ENCODE measurements at places on chromosomes 6 and 20.

GRCh38 chr6:47203266-47203937 lies 106.3 kb downstream of the TNFRSF21 start:
- no peak for DNase-seq

- DNase-seq: peak; percentile 28
These were observed 121.8 kb downstream of the SASH1 start for GRCh38 chr6:148464319-148465010.

GRCh38 chr6:41560431-41561192 lies 14.4 kb downstream of the FOXP4 start:
- peak; percentile 69 for DNase-seq

- no peak for DNase-seq
These were observed 25.0 kb downstream of the PMEPA1 start for GRCh38 chr20:57684808-57685140.

- DNase-seq: no peak
These were observed 53.1 kb downstream of the PHACTR1 start for GRCh38 chr6:12769556-12770256.

GRCh38 chr20:5674176-5674660 lies 76.0 kb upstream of the SHLD1 start:
- no peak for DNase-seq

- DNase-seq: no peak
These were observed 21.1 kb downstream of the FOXC1 start for GRCh38 chr6:1630771-1631217.

GRCh38 chr6:11820821-11821220 lies 42.2 kb upstream of the ADTRP start:
- DNase-seq: no peak

GRCh38 chr6:168034537-168034936 lies 37.1 kb downstream of the KIF25 start:
- no peak for DNase-seq

- no peak for DNase-seq
These were observed 96.9 kb downstream of the TCP11 start for GRCh38 chr6:35044145-35044745.

GRCh38 chr6:9851006-9851405 lies 563.9 kb downstream of the TFAP2A start:
- no peak for DNase-seq

GRCh38 chr6:15444081-15444731 lies 198.3 kb downstream of the JARID2 start:
- DNase-seq: no peak

GRCh38 chr20:63553251-63553932 lies 567 bp upstream of the FNDC11 start:
- peak; percentile 86 for DNase-seq

GRCh38 chr6:41638935-41639808 lies 904 bp downstream of the MDFI start:
- DNase-seq: no peak

DNA sequence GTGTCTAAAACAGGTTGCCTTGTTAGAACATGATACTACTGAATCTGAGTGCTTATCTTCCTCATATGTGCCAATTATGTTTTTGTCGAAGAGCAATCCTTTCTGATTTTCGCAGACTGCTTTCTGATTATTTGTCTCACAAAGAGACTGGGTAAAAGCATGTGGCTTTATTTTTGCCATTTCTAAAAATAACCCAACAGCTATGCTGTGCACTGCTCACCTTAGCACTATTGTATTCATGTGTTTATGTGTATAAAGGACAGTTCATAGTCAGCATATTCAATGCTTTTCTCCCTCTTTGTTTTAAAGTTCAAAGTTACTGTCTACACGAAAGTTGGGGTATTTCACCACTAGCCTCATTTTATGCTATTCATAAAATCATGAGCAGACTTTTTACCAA lies 127.0 kb downstream of the SGK1 start:
- no peak for DNase-seq
